ENCODE measurements at places on chromosomes 2 and 18.

DNA sequence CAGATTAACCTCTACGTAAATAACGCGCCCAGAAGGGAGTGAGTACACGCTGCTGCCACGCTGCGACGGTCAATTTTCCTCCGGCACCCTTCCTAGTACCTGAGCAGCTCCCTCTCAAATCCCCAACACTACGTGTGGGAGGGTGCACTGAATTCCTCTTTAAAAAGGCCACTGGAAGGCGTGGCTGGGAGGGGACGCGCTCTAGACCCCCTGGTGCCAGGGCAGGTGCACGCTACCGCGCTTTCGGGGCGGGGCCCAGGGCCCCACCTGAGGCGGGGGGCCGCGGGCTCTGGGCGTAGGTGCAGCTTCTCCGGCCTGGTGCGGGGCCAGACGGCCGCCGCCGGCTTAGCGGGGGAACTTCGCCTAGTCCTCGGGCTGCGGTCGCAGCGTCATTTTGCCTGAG is 668 bp upstream of the ANKRD12 start:
- no peak for ATAC-seq

DNA sequence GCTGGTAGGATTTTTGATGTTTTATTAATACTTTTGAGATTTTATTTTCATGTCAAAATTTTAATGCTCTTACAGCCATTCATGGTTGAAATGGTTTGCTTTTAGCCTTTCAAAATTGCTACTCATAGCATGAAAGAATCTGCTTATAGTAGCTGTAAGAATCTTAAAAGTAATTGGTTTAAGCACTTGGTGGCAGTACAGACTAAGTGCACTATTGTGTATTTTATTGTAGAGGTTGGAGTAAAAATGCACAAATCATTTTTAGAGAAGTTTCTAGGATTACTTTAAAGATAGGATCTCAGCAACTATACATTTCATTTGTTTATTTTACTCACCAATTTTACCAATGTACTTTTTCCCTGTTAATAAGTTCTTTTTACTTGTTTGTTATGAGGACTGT is 205.8 kb downstream of the SPAG16 start:
- no peak for ATAC-seq

GRCh38 chr2:64853894-64854293 is 135.3 kb upstream of the SLC1A4 start:
- no peak for ATAC-seq

GRCh38 chr2:158936978-158937377 is 31.5 kb upstream of the TANC1 start:
- no peak for ATAC-seq

GRCh38 chr18:12580630-12581342 is 77.1 kb downstream of the SPIRE1 start:
- ATAC-seq: no peak

GRCh38 chr2:18614041-18614440 is 24.7 kb upstream of the NT5C1B start:
- no peak for ATAC-seq

DNA sequence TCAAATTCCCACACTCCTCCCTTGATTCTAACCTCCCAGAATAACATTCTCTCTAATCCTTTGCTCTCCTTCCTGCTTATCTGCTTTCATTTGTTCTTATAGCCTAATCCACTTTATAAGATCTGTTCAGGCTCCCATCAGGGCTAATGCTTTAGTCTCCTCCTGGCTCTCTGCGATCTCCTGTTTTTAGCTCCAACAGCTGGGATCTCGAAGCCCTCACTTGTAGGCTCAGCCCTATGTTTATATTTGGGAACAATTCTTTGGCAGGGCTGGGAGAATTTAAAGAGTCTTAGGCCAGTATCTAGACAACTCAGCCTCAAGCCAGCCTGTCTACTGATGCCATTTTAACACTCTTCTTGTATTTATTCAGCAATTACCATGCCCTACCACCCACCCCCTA is 27.2 kb upstream of the RAPH1 start:
- ATAC-seq: no peak

- no peak for ATAC-seq
These were observed 52.4 kb upstream of the UPP2 start for GRCh38 chr2:158049129-158049855.

DNA sequence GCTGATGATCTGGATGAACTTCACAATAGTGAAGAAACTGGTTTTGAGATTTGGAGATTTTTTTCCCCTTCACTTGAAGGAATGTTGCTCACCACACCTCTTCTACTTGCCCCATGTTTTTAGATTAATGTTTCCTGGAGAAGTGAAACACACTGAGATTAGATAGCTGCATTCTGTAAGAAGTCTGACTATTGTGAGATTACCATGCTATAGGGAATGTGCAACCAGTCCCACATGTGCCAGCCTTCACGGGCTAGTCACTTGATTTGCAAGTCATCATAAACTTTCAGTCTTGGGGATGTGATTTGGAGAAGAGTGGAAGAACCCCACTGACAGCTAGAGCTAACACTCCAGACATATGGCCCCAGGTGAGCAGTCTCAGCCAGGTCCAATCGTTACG is 7.4 kb upstream of the CCNYL1 start:
- no peak for ATAC-seq

DNA sequence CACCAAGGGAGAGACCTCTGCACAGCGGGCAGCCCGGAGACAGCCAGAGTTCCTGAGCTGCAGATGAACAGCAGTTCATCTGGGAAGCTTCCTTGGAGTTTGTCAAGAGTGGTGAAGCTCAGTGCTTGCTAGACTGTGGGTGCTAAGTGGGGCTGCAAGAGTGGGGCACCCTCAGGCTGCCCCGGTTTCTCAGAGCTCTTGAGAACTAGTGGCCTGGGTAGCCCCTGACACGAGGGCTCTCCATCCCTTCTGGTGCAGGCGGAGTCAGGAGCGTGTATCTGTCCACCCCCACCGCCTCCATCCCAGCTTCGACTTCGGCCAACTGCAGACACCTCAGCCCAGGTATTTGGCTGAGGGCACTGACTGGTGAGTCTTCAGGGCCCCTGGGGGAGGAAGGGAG is 222.0 kb downstream of the LOXHD1 start:
- no peak for ATAC-seq

GRCh38 chr2:88885679-88886416 is 194.4 kb downstream of the RPIA start:
- ATAC-seq: no peak

- no peak for ATAC-seq
These were observed 124.8 kb downstream of the DTNB start for GRCh38 chr2:25548601-25549000.

DNA sequence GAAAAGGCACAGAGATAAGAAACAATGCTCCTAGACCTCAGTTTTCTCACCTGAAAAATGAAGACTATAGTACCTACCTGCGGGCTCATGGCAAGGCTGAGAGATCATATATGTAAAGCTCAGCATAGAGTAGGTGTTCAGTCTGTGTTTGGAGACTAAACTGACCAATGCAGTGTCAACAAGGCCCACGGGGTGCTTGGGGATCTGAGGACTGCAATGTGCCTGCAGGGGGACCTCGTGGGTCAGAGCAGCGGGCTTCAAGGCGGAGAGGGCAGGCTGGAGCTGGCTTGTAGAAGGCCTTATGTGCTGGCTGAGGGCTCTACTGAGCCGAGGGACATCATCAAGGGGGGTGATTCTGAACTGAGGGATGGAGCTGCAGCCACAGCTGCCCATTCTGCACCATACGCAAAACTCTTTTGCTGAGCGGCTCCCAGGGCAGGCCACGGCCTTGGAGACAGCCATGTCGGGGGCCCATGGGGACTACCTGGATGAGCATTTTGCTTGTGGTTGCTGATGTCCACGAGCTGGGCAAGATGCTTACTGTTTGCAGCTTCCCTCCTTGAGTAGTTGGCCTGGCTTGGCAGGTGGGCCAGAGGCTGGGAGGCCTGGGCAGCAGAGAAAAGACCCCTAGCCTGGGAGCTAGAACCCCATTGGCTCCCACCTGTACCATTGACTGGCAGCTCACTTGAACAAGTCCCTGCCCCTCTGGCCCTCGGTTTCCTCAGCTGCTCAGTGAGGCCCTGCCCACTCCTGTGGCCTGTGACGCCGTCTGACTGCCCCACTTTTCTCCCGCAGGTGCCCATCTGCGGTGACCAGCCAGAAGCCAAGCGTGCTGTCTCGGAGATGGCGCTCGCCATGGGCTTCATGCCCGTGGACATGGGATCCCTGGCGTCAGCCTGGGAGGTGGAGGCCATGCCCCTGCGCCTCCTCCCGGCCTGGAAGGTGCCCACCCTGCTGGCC is 23.5 kb downstream of the STEAP3 start:
- no peak for ATAC-seq

DNA sequence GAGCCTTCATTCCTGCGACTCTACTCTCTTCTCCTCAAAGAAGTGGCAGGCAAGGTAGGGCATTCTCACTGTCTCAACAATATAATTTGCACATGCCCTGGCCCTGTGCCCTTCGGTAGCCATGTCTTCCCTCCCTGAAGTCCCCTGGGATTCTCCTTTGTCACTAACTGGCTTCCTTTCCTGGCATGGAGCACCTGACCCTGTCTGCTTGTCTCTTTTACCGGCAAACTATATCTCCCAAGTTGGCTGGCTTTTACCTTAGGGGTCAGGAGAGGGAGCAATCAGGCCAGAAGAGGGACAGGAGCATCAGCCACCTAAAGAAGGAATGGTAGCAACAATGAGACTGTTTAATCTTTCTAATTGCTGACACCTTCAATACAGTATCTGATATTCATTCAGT is 51.9 kb upstream of the RMDN2 start:
- no peak for ATAC-seq

Measured in activated CD4-positive, CD25-positive, alpha-beta regulatory T cell treated with anti-CD3 and anti-CD28 coated beads, Interleukin-2, amount 50 U/mL, for 24 hours (primary cell).